ENCODE measurements at places on chromosomes 1 and 21.
A peak's percentile ranks its signal among the peaks of the same experiment; 100 is the strongest.

GRCh38 chr1:94866164-94866807 lies 46.1 kb downstream of the SLC44A3 start:
- DNase-seq: peak; percentile 50

- DNase-seq: no peak
These were observed 307.3 kb downstream of the BRINP3 start for GRCh38 chr1:190170321-190170720.

GRCh38 chr1:237574536-237574935 lies 316.2 kb downstream of the ZP4 start:
- DNase-seq: no peak

GRCh38 chr1:154466921-154467417 lies 35.0 kb upstream of the TDRD10 start:
- DNase-seq: peak; percentile 26
